Amniotic epithelial cell (primary cell): ENCODE measurements at places on chromosomes 2 and 18.
A peak's percentile ranks its signal among the peaks of the same experiment; 100 is the strongest.

DNA sequence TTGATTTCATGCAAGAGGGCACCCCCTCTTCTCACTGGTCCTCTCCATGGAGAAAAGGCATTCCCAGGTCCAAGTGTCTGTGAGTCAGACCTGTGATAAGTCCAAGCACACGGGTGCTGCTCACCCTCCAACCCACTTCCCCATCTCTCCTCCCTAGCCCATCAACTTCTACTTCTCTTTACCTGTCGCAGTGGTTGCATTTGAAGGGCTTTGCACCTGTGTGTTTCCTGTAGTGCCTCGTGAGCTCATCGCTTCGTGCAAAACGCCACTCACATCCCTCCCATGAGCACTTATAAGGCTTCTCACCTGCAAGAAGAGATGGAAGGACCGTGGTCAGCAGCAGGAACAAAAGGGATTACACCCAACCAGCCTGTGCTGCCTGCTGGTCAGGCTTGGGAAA lies 77.5 kb downstream of the KLF7 start:
- no peak for DNase-seq

DNA sequence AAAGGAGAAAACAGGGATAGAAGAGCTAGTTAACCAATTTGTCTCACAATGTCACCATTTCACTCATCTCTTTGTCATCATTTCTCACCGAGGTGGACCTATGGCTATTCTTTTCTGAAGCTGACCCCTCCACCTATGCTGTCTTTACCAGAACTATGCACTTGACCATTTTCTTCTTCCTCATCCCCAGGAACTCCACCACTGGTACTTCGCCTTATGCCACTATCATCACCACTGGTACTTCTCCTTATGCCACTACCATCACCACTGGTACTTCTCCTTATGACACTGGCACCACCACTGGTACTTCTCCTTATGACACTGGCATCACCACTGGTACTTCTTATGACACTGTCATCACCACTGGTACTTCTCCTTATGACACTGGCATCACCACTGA lies 745.8 kb upstream of the CHAC2 start:
- DNase-seq = no peak

- DNase-seq = no peak
Measured at GRCh38 chr2:82848285-82848684, 1610.8 kb downstream of the SUCLG1 start.

DNA sequence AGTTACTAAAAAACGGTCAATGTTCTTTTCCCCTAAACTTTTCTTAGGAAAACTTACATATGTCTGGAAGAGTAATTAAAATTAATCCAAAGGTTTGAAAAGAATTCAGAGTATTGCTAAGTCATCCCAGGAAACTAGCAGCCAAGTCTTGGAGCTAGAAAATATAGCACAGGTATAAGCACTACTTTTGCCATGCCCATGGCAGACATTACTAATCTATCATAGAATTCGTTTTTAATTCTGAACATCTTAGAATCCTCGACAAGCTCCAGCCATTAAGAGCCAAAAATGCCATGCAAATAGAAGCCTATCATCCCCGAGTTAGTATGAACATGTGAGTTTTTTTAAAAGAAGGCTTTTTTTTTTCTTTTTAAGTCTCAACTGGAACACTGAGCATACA lies 395.0 kb downstream of the ZEB2 start:
- no peak for DNase-seq

DNA sequence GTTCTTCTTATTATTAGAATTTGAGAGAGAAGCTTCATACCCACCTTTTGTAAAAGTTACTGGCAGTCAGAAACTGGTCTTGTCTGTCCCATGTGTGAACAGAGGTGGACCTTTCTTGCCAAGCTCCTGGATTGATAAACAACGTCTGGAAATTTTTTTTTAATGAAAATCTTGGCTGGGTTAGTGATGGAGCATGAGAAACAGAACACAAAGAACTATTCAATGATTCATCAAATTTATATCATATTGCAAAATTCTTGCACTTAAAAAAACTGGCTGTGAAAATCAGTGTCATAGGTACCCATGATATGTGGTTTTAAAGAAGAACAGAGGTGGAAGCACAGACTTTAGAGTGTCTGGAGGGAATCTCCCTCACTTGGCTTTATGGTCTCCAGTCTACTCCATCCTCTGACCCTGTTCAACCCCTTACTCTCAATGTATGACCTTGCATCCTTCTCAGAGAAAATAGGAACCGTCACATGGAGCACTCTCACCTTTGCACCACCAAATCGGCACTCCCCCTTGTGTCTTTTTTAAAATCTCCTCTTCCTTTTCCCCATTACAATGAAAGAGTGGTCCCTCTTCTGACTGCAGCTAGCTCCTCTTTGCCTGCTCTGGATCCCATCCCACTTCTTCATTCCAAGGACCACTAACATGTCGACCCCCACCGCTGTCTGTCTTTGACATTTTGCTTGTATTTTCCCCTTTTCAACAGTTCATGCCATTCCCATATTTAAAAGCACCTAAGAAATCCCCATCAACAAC lies 58.2 kb downstream of the COPS8 start:
- peak; percentile 90 for DNase-seq

- no peak for DNase-seq
Measured at GRCh38 chr2:42386682-42387081, 25.7 kb upstream of the COX7A2L start.

DNA sequence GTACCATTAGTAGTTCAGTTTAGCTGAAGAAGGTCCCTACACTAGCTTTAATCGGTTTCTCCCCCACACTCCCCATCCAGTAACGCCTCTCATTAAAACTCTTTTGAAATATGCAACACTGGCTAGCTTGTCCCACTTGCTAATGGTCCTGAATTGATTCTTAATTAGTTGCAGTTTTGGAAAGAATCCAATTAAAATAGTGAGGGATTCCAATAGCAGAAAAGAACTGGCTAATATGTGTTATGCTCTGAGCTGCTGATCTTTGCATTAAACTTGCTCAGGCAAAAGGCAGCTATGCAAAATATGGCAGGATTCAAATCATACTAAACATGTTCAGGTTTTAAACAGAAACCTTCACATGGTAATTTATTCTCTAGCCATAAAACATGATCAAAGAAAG lies 252.5 kb upstream of the HNRNPA3 start:
- no peak for DNase-seq

- no peak for DNase-seq
Measured at GRCh38 chr2:240182001-240182400, 41.5 kb upstream of the OTOS start.

- peak; percentile 8 for DNase-seq
Measured at GRCh38 chr2:182715121-182715891, 751 bp upstream of the DNAJC10 start.

DNA sequence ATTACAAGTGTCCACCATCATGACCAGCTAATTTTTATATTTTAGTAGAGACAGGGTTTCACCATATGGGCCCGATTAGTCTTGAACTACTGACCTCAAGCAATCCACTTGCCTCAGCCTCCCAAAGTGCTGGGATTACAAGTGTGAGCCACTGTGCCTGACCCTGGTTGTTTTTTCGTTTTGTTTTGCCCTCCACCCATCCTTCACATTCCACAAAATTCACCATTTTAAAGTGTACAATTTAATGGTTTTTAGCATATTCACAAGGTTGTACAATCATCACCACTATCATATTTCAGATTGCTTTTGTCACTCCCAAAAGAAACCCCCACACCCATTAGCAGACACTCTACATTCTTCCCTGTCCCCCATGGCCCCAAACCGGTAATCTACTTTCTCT lies 215.0 kb downstream of the TPGS2 start:
- DNase-seq = no peak

DNA sequence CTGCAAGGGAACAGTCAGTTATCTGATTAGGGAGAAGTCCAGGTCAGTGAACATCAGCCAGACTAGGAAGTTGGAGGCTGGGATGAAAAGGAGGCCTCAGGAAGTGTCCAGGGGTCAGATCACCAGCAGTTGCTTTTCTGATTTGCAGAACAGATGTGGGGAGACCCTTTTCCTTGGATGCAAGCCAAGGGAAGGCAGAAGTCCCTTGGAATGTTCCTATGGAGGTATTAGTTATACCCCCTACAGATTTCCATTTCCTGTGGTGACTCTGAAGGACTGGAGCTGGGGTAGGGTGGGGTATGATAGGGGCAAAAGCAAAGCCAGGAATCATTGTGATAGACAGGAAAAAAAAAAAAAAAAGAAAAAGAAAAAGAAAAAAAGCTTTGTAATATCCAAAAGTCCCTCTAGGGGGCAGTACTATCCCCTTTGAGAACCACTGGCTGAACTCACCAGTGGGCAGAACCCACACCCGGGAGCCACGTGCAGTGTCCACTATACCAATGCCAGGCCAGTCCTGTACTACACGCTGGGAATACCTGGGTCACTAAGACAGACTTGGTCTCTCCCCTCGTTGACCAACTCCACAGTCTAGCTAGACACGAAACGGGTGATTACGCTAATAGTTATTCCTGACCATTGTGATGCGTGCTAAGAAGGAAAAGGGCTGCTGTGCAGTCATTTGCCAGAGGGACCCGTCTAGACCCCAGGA lies 7.4 kb downstream of the DYSF start:
- peak; percentile 29 for DNase-seq

GRCh38 chr2:127950264-127950663 lies 64.5 kb upstream of the AMMECR1L start:
- no peak for DNase-seq

GRCh38 chr2:149040451-149040850 lies 2.0 kb downstream of the LYPD6B start:
- no peak for DNase-seq

DNA sequence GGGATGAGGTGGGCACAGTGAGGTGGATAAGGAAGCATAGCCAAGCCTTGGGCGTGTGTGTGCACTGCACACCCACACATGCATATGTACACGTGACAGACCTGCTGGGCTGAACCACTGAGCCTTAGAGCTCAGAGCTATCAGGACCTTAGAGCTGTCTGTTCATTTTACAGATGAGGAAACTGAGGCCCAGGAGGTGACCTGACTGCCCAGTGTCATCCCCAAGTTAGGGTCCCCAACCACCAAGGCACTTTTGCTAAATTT lies 8.2 kb upstream of the SNED1 start:
- DNase-seq = no peak

DNA sequence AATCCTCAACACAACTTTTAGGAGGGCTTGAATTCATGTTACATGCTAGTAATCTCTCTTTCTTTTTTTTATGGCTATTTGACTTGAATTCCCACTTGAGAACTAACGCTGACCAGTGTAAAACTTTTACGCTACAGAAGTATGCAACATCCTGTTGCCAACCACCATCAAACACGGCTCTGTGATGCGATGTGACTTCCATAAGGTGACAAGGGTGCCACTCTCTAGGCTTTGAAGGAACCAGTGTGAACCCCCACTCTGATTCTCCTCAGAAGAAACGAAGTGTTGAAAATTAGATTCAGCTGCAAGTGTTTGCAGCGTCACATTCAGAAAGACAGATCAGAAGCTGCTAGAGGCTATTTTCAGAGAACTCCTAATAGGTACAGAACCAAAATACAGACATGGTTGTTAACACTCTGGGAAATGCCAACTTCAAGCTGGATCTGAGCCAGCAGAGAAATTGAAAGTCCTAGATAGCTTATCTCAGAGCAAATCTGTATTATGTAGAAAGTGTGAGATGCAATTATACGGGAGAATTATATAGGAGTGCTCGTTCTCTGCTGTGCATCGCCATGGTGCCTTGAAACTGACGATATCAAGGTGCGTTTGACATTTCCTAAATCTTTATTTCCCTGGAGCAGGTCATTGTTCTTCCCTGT lies 271.2 kb downstream of the LPIN1 start:
- DNase-seq = no peak
